ENCODE measurements at places on chromosomes 3 and 15.

DNA sequence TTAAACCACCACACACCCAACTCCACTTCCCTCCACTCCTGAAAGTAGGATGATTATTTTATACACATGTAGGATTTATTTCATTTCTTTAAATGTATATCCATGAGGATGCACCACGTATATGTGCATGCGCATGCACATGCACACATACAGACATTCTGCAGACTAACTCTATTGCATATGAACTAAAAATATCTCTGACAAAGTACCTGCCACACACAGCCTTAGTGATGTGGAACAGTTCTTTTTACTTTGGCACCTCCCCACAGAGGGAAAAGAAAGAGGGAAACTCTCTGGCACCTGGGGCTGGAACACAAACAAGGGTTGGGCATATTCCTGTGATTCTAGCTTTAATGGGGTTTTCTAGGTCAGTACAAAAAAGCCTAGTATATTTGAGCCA, 138.2 kb downstream of the CLASP2 start:
- DNase-seq = no peak

GRCh38 chr3:59422312-59422711, 372.5 kb upstream of the CFAP20DC start:
- DNase-seq = no peak

- DNase-seq = no peak
Observed at GRCh38 chr3:153051427-153052095, 110.5 kb upstream of the RAP2B start.

GRCh38 chr3:27312044-27312668, 57.0 kb downstream of the NEK10 start:
- peak; percentile 18 for DNase-seq

- no peak for DNase-seq
Observed at GRCh38 chr3:115616461-115616860, 6.8 kb upstream of the GAP43 start.

GRCh38 chr15:32675466-32675865, 34.0 kb downstream of the SCG5 start:
- DNase-seq = no peak

- DNase-seq = no peak
Observed at GRCh38 chr15:38046257-38047051, 112.0 kb downstream of the TMCO5A start.

- DNase-seq = no peak
Observed at GRCh38 chr15:81959196-81959595, 86.6 kb downstream of the MEX3B start.

DNA sequence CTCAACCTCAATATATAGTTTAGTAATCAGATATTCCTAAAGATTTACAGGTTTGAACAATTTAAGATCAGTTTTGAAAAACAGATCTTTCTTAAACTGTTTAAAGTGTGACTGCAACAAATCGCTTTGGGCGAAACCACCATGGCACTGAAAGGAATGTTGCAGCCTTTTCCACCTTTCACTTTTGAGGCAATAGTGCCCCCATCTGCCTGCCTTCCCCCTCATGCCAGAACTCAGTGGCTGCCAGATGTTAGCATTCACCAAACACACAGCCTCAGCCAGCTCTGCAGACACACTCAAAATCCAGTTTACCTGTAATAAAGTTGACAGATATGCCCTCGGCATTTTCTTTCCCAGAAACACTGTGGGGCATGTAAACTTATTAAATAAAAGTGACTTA, 3.3 kb downstream of the LYSMD4 start:
- no peak for DNase-seq

GRCh38 chr3:100992231-100993012, 799 bp downstream of the ABI3BP start:
- DNase-seq = peak; percentile 27

- DNase-seq = no peak
Observed at GRCh38 chr3:184734903-184735701, 23.2 kb upstream of the MAGEF1 start.

- DNase-seq = no peak
Observed at GRCh38 chr3:64355401-64355807, 130.1 kb upstream of the PRICKLE2 start.

DNA sequence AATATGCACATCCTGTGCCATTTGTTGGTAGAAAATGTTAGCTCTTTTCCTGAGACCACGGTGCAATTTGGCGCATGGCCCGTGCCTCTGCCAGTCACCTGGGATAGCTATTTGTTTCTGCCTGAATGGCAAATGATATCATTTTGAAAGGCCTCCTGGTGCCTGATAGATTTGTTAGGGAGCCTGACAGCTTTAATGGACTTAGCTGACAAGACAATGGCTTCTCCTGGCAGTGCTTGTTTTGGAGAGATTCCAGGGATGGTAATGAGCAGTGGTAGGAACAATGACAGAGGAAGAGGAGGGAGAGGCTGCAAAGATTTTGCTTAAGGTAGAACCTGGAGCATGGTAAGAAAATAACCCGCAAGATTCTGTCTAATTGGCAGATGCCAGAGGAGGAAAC, 268.5 kb downstream of the CLSTN2 start:
- no peak for DNase-seq

GRCh38 chr3:11690863-11691766, 47.4 kb upstream of the VGLL4 start:
- DNase-seq = no peak

DNA sequence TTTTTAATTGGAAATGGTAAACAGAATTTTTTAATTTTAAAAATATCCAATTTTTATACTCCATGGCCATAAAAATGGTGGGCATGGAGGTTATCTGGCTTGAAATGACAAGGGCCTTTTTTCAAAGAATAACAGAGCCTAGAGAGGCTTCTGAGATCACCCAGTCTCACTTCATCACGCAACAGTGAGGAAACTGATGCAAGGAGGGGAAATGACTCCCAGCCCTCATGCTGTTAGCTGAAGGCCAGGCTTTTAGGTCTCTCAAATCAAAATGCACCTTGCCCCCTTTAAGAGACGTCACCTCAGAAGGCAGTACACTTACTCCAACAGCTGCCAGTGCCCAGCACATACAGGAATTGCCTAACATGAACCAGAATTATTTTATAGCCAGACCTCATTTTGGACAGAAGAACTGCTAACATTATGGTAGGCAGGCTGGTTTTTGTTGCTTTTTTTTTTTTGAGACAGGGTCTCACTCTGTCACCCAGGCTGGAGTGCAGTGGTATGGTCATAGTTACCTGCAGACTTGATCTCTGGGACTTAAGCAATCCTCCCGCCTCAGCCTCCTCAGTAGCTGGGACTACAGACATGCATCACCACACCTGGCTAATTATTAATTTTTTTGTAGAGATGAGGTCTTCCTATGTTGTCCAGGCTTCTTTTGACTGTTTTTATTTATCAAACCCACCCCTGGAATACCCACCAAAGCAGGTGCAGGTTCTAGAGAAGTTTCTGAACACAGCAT, 9.1 kb downstream of the RAB43 start:
- no peak for DNase-seq

GRCh38 chr3:148697306-148698189, at the start of gene AGTR1:
Gene AGTR1, plus strand, starts transcription at chr3:148697903. Its CDS starts 43,133 bp downstream, at chr3:148741036.
- no peak for DNase-seq

DNA sequence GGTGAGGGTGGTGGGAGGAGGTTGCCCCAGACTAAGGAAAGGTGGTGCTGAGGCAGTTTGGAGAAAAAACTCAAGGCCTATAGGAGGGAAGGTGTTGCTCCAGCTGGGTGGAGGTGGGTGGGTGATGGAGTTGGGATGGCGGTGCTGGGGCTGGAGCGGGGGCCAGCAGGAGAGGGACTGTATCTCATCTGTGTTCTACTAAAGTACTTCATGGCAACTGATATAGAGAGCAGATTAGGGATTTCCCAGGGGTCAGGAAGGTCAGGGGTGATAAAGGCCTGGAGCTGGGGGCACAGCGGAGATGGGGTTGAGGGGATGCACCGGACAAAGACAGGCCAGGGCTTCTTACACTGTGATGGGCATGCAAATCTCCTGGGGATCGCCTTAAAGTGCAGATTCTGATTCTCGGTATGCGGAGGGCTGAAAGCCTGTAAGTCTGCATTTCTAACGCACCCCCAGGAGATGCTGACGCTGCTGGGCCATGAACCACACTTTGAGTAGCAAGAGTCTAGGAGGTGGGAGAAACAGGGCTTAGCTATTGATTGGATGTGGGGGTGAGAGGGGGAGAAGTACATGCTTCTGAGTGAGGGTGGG, 4.2 kb downstream of the KLHL40 start:
- DNase-seq = no peak

- DNase-seq = no peak
Observed at GRCh38 chr3:118102737-118103136, 931.9 kb downstream of the IGSF11 start.

- DNase-seq = no peak
Observed at GRCh38 chr3:126058666-126059065, 25.3 kb downstream of the SLC41A3 start.

- DNase-seq = peak; percentile 68
Observed at GRCh38 chr3:189573004-189573403, 58.2 kb upstream of the TP63 start.

GRCh38 chr3:73094951-73095350, 33.5 kb downstream of the EBLN2 start:
- DNase-seq = no peak

DNA sequence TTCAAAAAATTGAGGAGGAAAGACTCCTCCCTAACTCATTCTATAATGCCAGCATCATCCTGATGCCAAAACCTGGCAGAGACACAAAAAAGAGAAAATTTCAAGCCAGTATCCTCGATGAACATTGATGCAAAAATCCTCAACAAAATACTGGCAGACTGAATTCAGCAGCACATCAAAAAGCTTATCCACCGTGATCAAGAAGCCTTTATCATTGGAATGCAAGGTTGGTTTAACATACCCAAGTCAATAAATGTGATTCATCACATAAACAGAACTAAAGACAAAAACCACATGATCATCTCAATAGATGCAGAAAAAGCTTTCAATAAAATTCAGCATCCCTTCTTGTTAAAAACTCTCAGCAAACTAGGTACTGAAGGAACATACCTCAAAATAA, 24.2 kb upstream of the CAPN3 start:
- no peak for DNase-seq

DNA sequence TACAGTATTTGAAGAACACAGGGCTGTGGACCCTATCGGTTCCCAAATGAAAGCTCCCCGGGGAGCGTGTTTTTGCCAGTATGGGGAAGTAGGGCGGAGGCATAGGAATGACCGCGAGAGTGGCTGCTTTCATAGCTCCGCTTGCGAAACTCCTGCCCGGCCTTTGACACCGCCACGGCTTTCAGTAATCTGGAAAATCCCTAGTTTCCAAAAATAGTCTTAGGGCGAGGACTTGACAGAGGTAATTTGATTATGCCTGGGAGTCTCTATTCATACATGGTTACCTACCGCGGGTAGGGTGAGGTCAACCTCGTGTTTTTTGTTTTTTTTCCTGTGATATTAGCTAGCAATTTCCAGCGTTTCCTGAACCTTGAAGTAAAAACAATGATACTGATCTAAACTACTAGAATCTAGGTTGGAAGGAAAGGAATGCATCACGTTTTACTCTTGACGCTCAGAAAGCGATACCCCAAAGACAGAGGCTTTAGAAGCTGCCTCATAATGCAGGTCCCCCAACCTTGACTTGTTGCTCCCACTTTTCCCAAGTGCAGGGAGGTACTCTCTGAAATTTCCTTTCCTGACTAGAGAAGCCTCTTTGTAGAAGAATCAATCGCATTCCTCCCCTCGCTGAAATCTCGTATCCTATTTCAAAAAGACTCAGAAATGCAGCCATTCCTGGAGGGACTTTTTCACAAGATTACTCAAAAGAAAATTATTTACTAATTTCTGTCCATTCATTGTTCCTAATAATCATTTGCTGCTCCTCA, 894 bp upstream of the CCNL1 start:
- peak; percentile 80 for DNase-seq

DNA sequence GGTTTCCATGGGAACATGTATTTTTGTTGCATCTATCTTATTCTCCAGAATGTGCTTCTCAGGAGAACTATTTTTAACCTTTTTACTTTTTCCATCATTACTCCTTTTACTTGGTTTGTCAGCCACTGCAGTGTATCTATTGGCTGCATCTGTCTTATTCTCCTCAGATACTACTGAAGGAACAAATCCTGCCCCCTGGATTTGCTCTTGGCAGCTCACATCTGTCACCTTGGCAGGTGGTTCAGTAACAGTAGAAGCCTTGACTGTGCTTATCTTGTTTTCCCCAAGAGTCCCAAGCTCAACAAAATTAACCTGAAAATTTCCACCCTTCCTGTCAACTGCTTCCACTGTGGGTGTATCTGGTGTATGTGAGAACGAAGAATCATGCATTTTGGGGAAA, 106.0 kb downstream of the MAP4 start:
- DNase-seq = no peak

- peak; percentile 1 for DNase-seq
Observed at GRCh38 chr3:120864541-120864940, 43.5 kb upstream of the STXBP5L start.

- no peak for DNase-seq
Observed at GRCh38 chr3:19945969-19946831, 697 bp upstream of the RAB5A start.
